ENCODE measurements at places on chromosomes 4 and X.

DNA sequence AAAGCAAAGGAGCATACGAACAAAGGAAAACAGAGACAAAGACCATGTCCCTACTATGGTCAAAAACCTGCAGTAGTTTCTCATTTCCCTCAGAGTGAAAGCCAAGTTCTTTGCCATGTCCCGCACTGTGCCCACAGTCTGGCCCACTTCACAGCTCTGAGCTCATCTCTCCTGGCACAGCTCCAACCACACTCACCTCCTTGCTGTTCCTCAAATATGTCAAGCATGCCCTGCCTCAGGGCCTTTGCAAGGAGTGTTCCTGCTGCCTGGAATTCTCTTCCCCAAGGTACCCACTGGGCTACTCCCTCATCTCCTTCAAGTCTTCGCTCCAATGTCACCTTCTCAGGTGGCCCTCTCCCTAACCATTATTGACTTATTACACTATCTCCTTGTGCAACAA lies 72.1 kb downstream of the COX18 start:
- DNase-seq = no peak

DNA sequence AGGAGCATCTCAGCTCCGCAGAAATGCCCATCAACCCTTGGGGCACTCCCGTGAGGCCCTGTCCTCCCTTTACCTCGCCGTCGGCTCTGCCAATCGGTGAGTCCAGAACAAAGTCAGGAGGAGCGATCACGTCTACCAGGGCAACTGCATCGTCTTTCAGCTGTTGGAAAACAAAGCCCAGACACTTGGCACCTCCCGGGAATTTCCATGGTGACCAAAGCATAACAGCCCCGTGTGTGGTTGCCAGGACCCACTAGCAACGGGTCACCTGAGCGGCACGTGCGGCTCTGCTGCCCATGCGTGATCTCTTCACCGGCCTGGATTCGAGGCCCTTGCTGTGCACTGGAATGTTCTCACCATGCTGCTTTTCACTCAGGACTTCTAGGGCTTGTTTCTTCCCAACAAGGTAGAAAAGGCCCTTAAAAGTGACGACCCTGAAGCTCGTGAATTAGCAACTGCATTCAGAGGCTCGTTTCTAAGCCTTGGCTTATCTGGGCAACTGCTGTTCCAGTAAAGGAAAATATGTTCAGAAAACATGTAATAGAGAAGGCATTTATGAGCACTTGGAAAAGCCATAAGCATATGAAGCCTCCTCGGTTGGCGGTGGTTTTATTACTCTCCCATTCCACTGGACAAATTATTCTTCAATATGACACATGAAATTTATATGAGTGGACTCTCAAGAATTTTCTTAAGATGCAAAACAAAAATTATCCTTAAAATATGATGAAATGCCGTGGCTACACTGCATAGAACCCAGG lies 69.5 kb downstream of the ACOX3 start:
- DNase-seq = no peak

GRCh38 chr4:74754218-74754617 lies 40.1 kb downstream of the BTC start:
- DNase-seq = no peak

DNA sequence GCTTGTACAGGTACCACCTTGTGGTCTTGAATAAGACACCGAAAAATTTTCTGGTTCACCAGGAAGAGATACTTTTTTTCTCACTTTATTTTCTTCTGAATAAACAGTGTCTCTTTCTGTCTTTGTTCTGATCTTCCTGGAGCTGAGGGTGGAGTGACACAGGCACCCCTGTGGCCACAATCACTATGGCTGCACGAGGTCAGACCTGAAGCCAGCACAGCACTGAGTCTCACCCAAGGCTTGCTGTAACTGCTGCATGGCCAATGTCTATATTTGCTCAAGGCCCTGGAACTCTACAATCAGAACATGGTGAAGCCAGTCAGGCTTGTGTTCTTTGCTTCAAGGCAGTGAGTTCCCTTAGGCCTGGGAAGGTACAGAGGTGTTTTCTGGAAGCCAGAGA lies 87.2 kb downstream of the GPR174 start:
- DNase-seq = no peak

DNA sequence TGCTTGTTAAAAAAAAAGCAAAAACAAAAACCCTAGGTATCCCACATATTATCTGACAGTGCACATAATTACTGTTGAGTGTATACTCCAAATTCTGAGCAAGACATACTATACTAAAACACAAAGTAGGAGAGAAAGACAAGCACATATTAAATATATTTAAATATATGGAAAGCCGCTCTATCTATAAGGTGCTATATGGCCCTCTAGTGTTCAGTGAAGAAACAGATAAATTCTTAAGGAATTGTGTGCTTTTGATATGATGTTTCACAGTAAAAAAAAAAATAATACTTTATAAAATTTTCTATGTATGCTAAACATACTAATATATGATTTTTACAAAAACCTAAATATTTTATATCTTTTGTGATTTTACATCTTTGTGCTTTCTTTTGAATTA lies 137.8 kb downstream of the FBXW7 start:
- DNase-seq = no peak

DNA sequence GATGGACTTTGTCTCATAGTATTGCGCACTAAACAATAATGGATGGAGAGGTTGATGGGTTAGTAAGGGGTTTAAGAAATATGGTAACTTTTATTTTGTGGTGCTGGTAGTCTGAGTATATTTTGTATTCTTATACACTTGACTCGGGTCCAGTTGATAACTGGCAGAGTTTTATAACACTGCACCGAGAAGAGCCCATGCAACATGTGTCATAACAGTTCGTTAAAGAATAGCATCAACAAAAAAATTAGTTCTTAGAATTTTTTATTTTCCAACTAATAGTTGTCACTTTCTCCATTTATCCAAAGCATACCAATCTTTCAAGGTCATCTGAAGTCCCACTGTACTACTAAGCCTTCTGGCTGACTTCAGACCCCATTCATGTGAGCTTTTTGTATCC lies 175.1 kb downstream of the SOWAHB start:
- no peak for DNase-seq

DNA sequence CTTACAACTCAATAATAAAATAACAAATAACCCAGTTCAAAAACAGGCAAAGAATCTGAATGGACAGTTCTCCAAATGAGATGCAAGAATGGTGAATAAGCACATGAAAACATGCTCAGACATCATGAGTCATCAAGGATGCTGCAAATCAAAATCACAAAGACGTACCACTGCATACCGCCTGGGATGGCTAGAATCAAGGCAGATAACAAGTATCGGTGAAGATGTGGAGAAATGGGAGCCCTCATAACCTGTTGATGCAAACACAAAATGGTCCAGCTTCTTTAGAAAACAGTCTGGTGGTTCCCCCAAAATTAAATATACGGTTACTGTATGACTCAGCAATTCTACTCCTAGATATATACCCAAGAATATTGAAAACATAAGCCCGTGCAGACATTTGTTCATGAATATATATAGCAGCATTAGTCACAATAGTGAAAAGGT lies 32.5 kb downstream of the AKAP4 start:
- no peak for DNase-seq

DNA sequence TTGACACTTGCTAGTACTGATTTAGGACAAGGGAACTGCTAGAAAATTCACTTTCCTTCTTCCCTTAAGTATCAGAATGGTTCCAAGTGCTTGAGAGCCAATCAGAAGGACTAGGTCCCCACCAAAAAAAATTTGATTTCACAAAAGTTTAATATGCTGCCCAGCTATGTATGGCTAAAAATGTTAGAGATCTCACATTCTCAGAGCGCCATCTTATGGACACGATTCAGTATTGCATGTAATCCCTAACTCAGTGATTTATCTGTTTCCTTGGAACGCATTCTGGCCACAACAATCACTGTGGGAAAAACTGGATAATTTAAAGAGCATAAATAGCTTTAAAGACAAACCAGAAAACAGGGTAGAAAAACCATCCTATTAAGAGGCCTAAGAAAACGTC lies 255.1 kb upstream of the GPC4 start:
- no peak for DNase-seq

GRCh38 chrX:10831716-10832502 lies 211.5 kb upstream of the MID1 start:
- DNase-seq = no peak

- DNase-seq = no peak
Measured at GRCh38 chrX:106606571-106606970, 5.2 kb upstream of the RADX start.

DNA sequence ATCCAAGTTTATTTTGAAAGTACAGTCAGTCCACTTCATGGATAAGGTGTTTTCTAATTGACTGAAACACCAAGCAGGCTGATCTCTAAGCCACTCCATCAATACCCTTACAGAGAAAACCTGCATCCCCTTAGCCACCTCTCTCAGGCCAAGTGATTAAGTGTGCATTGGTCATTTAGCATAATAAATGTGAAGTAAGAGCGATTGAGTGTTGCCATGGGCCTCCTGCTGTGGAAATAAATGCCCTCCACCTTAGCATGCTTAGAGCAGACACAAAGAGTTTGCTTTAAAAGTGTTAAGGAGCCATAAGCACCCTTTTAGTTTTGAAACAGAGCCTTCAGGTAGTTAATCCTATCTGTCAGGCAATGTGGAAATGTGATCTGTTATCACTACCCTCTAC lies 386.5 kb downstream of the GPAT3 start:
- DNase-seq = no peak

GRCh38 chr4:74619931-74620702 lies 174.2 kb downstream of the BTC start:
- DNase-seq = no peak

DNA sequence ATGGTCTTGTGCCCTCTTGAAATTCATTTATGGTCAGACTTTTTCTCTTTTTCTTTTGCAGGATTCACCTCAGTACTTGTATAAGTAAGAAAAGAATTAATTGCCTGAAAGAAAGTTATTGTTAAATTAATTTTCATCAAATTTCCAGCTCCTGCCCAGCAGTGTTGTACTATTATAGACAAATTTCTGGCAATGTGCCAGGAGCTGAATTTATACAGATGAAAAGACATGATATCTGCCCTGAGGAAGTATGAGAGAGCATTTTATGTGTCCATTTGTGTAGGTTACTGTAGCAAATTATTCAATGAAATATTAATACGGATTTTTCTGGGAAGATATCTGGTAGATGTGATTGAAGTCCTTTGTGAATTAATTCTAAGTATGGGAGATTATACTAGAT lies 2371.5 kb upstream of the TENM3 start:
- no peak for DNase-seq

DNA sequence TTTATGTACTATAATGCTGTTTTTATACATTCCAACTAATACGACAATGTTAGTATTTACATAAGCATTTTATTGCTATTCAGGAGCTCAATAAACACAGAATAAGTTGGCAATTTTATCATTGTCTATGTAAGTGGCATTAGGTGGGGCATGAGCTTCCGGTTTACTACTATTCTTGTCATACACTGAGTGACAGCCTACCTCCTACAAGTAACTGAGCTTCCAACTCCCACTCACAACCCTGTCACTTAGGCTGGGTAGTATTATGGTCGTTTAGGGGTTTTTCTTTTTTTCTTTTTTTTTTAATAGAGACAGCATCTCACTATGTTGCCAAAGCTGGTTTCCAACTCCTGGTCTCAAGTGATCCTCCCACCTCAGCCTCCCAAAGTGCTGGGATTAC lies 7.4 kb downstream of the PPID start:
- no peak for DNase-seq

DNA sequence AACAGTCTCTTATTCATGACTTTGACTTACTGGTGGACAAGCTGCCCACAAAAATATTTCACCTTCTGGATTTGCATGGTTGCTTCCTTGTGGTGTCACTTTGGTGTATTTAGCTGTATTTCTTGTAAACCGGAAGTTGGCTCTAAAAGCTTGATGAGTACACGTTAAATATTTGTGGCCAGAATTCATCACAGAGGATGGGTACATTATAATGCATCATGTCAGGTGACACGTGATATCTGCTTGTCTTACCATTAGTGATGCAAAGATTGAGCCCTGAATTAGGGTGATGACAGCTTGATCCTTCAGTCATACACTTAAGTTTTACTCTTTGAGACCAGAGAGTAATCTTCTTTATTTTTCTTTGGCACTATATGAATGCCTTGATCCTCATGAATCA lies 188.3 kb upstream of the RPS6KA3 start:
- DNase-seq = no peak

GRCh38 chr4:153333874-153334273 lies 10.6 kb upstream of the MND1 start:
- DNase-seq = no peak

DNA sequence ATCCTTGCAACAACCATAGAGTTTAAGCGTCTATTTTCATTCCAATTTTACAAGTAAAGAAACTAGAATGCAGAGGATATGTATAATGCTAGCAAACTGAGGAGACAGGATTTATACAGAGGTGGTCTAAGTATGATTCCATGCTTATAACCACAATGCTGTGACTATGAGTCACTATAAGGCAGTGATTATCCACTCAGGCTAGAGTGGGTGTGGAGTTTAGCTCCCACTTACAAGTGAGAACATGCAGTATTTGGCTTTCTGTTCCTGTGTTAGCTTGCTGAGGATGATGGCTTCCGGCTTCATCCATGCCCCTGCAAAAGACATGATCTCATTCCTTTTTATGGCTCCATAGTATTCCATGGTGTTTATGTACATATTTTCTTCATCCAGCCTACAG lies 41.6 kb upstream of the EDA2R start:
- no peak for DNase-seq
